Naive B cell (primary cell): ENCODE measurements at places on chromosomes 5 and 9.

DNA sequence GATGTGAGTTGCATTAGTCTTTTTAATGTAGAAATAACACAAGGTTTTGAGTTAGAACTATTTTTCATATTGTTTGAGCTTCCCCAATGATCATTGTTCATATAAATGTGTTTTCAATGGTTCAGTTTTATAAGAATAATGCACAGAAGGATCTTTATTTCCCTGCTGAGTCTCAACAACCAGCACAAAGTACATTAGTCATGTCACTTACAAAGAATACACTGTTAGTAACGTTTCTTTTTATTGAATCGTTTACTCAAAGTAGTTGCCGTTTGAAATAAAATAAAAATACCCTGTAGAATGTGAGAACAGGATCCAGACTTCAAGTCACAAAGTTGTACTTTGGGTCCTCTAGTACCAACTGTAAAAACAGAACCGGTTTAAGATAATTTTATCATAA lies 41.5 kb downstream of the ERCC8 start:
- no peak for DNase-seq

DNA sequence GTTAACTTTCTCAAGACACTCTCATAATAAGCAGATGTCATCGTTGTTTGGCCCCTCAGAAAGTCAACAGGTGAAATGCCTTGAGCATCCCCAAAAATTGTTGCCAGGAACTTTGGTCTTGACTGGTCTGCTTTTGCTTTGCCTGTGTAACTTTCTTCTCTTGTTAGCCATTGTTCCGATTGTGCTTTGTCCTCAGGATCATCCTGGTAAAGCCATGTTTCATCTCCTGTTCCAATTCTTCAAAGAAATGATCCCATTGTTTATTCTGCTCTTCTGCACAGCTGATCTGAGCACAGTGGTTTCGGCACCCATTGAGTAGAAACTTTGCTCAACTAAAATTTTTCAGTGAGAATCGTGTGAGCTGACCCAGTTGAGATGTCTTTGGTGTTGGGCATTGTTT lies 8.1 kb upstream of the ZBED3 start:
- no peak for DNase-seq

DNA sequence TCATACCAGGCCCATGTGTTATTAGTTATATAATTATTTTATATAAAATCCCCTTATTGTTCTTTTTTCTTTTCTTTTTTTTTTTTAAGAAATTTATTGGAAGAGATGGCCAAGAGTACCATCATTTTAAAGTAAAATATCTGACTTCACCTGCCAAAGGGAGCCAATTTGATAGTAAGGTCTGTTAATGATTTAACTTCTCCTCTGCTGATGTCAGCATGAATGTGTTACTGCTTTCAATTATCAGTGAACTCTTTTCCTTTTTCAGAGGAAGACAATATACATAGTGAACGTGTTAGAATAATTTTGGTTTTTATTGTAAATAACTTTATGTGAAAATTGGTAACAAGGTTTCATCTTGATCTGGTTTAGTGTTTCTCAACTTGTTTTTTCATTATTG lies 409.6 kb downstream of the SH3GL2 start:
- DNase-seq = no peak

DNA sequence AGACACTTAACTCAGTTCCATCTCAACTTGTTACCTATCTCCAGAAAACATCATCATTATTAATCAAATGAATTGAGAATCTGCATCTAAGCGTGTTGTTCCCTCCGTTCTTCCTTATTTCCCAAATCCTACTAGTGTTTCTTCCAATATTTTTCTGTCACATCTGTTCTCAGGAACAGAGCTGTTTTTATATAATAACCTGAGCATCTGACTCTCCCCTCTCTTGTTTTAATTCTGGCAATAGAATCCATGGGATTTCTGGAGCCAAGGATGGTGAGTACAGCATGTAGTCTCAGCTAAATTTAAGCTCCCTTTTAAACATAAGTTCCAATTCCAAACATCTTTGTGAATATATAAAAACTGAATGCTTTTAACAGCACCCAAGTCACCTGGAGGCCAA lies 558.3 kb downstream of the DTWD2 start:
- no peak for DNase-seq

- no peak for DNase-seq
Measured at GRCh38 chr5:116637149-116637740, 62.6 kb upstream of the SEMA6A start.

GRCh38 chr5:111945535-111945934 lies 188.5 kb upstream of the NREP start:
- DNase-seq = no peak

- no peak for DNase-seq
Measured at GRCh38 chr9:116550696-116551436, 136.2 kb upstream of the TRIM32 start.

- DNase-seq = no peak
Measured at GRCh38 chr9:76687861-76688391, 76.3 kb upstream of the PCA3 start.

DNA sequence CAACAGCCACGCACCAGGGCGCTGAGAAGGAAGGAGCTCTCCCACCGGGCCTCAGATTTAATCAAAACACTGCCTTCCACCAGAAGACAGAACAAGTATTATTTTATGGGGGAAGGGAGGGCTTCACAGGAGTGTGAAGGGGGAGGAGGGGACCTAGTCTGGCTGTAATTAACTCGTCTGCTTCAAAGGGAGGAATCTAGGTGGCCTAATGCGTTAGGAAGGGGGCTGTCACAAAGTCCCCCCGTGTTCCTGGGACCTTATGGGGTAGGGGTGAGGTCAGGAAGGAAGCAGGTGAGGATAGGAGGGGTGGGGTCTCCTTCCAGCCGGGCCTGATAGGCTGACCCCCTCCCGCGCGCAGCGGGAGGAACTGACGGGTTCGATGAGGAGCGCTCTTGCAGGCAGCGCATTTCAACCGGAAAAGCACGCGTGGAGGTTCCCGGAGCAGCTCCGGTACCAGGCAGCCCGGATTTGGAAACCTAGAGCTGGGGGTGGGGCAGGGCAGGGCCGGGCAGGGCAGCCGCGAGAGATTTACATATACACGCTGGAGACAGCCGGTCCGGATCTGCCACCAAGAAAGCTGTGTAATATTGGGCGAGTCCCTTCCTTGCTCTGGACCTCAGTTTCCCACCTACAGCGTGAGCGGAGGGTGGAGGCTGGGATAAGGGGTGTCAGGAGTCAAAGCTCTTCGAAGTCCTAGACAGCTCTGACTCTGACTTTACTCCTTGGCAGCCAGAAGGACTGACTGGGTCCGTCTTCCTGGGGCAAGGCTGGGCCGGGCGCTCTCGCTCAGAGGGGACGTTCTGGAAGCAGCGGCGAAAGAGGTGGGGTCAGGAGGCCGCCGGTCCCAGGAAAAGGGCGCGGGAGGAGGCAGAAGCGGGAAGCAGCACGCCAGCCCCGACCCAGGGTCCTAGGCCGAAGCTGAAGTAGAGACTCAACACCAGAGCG lies 1.8 kb downstream of the SHB start:
- DNase-seq = no peak

- no peak for DNase-seq
Measured at GRCh38 chr9:94692601-94693000, 33.9 kb upstream of the AOPEP start.

DNA sequence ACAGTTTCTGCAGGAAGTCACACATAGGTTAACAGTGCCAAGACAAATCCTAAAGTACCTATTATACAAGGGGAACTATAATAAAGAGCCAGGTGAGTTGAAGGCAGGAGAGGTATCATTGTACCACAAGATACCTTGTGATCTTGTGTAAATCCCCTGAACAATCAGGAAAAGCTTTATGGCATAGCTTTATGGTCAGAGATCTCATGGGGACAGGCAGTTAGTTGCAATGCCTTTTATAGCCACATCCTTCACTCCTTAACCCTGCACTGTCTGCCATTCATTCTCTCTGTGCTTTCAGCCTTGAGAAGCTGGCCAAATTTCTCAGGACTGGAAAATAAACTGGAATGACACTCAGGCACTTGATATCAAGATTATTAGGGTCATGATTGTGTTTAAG lies 97.0 kb downstream of the GHR start:
- no peak for DNase-seq

DNA sequence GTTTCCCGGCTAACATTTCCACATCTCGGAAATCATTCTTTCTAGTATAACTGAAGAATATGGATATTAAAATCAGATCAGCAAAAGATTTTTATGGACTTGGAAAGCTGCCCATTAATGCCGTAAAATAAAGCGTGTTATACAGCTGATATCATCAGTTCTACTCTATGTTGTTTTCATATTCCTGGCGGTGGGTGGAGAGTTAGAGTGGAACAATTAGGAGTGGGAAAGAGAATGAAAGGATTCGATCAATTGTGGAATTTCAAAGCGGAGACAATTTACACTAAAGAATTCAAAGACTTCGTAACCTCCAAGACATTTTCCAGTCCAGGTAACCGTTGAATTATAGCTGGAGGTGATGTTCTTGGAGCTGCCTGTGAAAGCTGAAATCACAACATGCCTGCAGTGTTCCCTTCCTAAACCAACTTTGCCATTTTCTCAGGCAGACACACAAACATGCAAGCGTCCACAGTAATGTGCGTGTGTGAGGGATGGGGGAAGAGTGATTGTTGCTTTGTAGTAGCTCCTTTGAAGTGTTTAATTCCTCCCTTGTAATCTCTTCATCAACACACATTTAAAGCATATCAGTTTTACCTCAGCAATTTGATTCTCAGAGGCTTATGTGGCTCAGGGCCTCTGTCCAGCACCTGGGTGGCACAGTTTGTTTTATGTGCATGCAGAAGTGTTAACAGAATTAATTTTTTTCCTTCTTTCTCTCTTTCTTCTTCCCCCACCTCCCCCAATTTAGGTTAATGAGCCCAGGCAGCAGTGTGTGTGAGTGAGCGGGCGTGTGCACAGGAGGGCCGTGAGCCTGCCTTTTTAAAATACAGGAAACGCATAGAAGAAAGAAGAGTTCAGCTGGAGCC lies 544.1 kb downstream of the RAB3C start:
- DNase-seq = no peak

DNA sequence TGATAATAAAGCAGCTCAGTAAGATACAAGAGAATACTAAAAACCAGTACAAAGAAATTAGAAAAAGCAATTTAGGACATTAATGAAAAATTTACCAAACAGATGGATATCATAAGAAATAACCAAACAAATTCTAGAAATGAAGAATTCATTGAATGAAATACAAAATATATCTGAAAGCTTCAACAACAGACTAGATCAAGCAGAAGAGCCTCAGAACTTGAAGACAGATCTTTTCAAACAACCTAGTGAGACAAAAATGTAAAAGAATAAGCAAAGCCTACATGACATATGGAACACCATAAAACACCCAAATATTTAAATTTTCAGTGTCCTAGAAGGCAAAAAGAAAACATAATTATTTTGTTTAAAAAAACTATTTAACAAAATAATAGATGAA lies 66.9 kb downstream of the SKIC3 start:
- no peak for DNase-seq

DNA sequence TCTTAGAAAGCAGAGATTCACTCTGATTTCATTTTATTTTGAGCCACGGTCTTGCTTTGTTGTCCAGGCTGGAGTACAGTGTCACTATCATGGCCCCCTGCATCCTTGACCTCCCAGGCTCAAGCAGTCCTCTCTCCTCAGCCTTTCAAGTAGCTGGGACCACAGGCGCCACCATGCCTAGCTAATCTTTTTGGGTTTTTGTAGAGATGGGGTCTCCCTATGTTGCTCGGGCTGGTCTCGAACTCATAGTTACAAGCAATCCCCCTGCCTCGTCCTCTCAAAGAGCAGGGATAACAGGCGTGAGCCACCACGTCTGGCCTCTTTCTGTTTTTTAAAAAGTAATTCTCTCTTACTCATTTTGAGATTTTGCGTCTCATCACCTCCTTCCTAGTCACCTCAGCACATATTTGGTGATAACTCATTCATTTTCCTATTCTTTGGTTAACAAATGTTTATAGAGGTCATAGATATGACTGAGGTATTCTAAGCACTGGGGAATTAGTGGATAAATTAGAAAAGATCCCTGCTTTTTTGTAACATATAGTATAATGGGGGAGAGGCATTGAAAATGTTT lies 10.8 kb upstream of the DCP2 start:
- no peak for DNase-seq

- DNase-seq = no peak
Measured at GRCh38 chr5:153594785-153595184, 104.3 kb downstream of the GRIA1 start.

DNA sequence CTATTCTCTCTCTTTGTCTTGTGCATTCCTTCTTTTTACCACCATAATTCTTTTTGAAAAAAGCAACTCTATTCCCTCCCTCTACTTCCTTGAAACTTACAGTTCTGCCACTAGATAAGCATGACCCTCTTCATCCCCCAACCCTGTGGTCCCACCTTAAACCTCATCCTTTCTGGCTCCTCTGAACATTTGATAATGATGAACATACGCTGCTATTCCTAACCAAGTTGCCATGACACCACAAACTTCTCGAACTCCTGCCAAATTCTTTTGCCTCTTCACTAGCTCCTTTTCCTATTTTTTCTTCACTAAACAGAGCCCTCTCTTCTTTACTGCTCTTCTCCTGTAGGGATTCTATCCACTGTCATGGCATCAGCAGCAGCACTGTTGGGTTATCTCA lies 57.1 kb downstream of the MOCS2 start:
- DNase-seq = no peak

GRCh38 chr9:25917731-25918362 lies 239.6 kb upstream of the TUSC1 start:
- DNase-seq = no peak
